Activated naive CD4-positive, alpha-beta T cell treated with anti-CD3 and anti-CD28 coated beads, Interleukin-2, amount 10 ng/mL, durations not matched to agents 7 days and 5 days (primary cell): ENCODE measurements at places on chromosomes 6 and 20.
A peak's percentile ranks its signal among the peaks of the same experiment; 100 is the strongest.

DNA sequence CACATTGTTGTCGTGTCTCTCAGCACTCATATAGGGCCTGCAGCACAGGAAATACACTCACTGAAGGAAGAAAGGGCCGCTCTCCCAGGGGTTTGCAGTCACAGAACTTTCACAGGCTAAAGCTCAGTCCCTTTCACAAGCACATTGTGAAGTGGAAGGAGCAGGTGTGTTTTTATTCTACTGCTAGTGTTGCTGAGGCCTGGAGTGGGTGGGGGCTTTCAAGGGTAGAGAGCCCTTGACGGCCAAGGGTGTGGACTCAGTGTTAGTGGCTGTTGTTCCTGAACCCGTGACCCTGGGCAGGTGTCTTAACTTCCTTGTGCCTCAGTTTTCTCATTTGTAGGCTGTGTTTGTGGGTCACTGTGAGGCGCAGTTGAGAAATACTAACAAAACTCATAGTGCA, 66.2 kb upstream of the SLC22A1 start:
- no peak for DNase-seq

GRCh38 chr6:160519133-160519532, 144.9 kb downstream of the LPA start:
- no peak for DNase-seq

DNA sequence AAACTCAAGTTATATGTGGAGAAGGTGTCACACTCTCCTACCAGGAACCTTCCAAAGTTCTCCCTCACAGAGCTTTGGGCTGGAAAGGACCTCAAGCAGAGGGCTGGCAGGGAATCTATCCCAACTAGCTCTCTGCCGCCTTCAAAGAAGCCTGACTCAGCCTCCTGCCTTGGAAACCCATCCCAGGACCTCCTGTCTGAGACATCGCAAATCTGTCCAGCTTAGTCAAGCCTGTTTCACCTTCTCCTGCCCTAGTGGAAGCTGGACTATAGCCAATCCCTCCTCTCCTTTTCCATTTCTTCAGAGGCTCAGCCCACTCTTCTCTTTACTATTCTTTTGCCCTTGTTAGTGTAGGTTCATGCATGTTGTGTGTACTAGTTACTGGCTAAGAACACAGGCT, 48.2 kb upstream of the FOXP4 start:
- no peak for DNase-seq

- DNase-seq = no peak
Measured at GRCh38 chr6:142387997-142388815, 86.4 kb downstream of the ADGRG6 start.

- DNase-seq = no peak
Measured at GRCh38 chr20:49584418-49585382, 16.8 kb upstream of the PTGIS start.

- DNase-seq = no peak
Measured at GRCh38 chr6:38188677-38189335, 369.3 kb downstream of the ZFAND3 start.

DNA sequence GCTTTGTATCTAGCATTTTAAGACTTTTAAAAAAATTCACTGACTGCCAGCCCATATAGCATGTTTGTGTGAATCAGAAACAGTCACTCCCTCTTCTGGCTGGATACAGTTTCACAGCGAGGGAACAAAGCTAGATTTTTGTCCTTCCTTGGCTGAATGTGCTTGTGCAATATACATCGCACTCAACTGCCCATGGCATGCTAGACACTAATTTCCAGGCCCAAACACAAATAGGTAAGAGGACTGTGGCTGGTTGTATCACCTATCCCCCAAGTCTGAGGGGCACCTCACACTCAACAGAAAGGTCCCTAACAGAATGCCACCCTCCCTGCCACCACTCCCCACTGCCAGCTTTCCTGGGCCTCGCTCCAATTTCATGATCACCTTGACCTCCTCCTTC, 16.2 kb upstream of the BLCAP start:
- no peak for DNase-seq

GRCh38 chr6:33427585-33428223, 7.8 kb downstream of the SYNGAP1 start:
- DNase-seq = peak; percentile 74

DNA sequence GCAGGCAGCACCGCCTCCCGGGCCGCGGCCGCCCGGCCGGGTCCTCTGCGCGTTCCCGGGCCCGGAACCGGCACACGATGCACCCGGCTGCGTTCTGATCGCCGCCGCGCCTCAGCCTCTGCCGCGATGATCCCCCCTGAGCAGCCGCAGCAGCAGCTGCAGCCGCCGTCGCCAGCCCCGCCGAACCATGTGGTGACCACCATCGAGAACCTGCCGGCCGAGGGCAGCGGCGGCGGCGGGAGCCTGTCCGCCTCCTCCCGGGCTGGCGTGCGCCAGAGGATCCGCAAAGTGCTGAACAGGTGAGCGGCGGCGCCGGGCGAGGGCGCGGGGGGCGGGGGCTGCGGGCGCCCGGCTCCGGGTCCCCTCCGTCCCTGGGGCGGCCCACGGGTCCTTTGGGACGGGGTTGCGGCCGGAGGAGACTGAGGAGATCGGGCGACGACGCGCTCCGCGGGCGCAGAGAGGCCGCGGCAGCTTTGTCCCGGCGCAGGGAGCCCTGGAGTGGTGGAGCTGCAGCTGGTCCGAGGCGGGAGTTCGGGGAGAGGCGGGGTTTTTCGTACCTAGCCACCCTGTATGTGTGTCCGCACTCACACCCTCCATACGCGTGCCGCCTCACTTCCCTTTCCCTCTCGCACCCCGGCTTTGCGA, 659 bp downstream of the SLC35F1 start:
- DNase-seq = no peak

DNA sequence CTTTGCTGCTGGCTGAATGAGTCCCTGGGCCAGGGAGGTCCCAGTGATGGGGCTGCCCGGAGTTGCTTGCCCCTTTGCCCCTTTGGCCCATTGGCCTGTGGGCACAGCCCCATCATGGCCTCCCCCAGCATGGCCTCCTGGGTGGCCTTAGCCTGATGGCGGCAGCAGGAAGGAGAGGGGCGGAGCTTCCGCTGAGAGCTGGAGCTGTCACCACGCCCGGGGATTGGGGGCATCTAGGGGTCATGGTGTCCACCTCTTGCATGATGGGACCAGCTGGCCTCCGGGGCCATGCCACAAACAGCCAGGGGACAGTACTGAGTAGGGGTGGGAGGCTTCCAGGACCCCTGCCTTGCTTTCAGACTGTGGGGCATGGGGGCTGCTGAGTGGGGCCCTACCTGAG, 31.5 kb upstream of the GATA5 start:
- DNase-seq = no peak

DNA sequence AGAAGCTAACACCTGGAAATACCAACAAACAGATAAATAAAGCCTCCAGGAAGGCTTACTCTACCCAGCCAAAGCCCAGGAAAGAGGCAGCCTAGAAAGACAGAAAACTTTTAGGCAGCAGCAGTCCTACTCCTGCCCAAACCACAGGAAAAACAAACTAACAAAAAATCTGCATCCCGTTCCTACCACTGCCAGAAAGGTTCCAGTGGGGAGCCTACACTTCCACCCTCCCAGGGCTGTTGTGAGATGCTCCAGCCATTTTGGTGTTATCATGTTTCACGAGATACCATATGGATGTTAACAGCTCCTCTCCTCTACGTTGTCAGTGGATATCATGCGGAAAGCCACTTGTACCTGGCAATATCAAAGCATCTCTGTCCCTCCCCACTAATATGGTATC, 336.7 kb upstream of the PRND start:
- DNase-seq = no peak

GRCh38 chr6:97656706-97657350, 373.8 kb upstream of the MMS22L start:
- DNase-seq = no peak
